ENCODE measurements at places on chromosomes 2 and 18.

GRCh38 chr2:233009661-233010060 lies 3.4 kb downstream of the NGEF start:
- no peak for DNase-seq

DNA sequence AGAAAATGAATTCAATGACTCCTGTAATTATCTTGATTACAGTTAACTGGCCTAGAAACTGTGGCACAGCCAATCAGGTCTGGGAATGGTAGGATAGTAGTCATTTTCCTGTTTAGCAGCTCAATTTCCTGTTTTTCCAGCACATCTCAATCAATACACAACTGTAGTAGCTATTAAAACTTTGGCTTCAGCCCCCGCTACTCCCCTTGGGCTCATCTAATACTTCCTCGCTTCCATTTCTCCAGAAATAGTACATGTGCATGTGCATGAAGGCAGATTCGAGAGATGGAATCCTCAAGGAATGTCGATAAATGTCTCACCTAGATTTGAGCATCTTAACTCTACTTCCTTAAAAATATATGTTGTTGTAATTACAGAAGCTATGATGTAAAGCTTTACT lies 9.7 kb downstream of the COBLL1 start:
- DNase-seq: no peak

DNA sequence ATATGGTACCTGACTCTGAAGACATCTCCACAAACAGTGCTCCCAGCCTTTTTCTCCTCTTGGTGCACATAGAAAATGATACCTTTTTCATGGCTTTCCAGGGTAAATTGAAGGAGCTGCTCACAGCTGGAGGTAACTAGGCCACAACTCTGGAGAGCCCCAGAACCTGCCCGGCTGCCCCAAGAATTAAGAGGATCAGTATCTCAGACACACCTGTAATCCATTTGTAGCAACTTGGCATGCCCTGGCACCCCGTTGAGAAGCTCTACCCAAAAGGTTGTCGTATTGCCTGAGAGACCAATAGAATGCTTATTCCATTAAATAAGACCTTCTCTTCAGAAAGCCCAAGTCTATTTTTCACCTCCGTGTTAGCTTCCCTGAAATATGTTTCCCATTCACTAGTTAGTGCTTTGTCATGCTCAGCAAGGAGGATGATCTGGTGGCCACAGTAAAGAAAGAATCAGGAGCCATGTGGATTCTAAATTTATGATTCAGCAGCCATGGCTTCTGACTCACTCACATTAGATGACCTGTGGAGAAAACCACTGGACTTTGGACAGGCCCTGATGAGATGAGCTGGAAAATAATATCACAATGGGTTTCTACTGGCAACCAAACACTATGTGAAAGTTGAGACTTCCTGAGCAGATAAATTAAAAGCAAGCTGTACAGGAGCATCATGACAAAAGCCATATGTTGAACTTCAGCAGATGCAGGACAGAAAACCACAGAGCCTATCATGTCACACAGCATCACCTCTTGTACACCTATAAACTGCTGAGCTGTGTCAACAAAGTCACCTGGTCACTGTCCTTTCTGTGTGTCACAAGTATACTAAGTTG lies 253.3 kb upstream of the OSR1 start:
- peak; percentile 96 for DNase-seq

DNA sequence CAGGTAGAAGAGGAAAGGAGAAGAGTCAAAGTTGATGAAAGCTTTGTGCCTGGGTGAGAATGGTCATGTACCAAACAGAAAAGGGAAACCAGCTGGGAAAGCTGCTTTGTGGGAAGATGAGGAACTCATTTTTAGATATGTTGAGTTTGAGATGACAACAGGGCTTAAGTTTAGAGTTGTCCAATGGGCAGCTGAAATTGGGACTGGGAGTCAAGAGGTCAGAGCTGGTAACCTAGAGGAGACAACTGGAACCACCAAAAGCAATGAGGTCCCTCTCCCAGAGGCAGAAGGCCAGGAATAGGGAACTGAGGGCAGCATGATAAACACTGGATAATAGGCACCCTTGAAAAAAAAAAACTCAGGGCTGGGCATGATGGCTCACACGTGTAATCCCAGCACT lies 48.8 kb downstream of the SLC4A1AP start:
- no peak for DNase-seq

DNA sequence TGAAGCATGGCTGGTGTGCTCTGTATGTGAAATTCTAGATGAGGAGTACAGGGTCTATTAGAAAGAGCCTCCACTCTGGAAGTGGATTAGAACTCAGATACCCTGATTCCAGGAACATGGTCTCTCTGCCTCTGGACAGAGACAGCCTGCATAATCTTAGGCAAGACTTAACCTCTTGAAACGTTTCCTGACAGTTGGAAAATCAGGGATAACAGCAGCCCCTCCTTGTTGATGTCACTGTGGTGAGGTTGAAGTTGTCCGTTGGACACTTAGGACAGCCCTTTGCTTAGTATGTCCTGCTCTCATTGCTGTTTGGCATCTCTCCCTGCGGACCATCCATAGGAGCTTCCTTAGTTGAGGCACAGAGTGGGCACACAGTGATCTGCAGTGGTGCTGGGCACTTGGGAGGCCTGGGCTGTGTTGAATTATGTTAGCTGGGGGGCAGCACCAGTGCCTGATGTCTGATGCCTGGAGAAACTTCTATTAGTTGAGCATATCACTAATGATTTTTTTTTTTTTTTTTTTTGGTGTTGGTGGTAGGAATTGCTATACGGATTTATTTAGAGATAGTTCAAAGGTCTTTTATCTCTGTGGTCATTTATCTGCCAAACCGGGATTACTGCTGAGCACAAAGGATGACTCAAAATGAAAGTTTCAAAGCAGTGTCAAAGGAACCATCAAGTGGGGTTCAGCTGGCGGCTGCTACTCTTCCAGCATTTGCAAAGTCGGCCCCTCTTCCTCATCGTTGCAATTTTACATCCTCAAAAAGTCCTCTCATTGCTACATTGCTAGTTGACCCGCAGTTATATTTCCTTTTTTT lies 28.8 kb downstream of the SETBP1 start:
- DNase-seq: no peak

DNA sequence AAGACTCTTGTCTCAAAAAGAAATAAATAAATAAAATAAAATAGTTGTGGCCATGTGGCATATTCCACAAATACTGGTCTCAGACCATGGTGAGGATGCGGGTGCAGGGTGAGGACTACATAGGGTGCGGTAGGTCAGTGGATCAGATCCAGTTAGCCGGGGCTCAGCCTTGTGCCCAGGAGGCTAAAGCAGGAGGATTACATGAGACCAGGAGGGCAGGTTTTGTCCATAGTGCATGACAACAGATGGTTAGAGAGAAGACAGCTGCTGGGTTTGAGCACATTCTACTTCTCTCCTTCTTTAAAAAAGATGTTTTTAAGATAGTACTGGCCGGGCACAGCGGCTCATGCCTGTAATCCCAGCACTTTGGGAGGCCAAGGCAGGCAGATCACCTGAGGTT lies 12.8 kb upstream of the PSD4 start:
- DNase-seq: no peak

GRCh38 chr2:7884338-7884737 lies 797.5 kb upstream of the ID2 start:
- DNase-seq: no peak

DNA sequence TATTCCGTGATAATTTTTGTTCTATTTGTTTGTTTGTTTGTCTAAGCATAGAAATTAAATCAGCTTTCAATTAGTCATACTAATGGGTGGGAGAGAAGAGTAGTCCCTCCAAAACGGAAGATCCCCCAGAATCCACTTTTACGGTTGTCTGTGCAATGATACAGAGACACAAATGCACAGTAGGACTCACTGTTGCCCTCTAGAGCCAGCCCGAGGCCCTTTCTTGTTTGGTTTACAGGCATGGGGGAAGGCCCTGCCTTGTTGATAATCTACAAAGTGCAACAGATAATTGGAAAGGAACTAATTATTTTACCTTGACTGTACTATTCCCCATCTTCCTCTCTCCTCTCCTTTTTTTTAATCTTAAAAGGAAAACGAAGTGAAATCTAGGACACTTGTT lies 121.1 kb downstream of the ACOXL start:
- peak; percentile 43 for DNase-seq

- no peak for DNase-seq
Observed at GRCh38 chr18:49645196-49645595, 83.3 kb downstream of the LIPG start.

DNA sequence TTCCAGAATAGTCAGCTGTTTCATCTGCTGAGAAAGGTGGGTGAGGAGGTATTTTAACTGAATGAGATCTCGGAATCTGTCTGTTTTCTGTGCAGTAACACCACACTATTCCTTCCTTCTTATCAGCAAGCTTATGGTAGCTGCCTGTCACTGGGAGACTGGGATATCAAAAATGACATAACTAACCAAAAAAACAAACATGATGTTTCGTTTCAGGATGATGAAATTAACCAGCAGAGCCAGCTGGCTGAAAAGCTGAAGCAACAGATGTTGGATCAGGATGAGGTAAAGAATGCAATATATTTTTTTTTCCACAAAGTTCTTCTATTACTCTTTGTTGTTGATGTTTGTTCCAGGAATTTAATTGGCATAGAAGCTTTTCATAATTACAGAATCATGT lies 59.8 kb upstream of the LYPD6B start:
- no peak for DNase-seq

DNA sequence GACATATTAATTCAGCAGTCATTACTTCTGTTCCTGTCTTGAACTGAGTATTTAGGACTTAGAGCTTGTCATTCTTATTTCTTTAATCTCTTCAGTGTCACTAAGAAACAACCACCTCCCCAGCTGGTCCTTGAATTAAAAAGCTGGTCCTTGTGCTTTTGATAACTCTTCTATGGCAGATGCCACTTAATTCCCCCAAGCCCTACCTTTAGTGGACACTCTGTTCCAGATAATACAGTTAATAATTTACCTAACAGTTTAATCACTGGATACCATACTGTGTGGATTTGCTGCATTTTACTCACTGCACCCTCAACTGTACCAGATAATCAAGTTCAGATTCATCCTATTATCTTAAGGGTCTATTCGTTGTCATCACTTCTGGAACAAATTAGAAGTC lies 73.1 kb downstream of the SKA1 start:
- DNase-seq: no peak

- peak; percentile 79 for DNase-seq
Observed at GRCh38 chr18:24016643-24017042, 2.1 kb downstream of the TTC39C start.

- no peak for DNase-seq
Observed at GRCh38 chr2:105872830-105873229, 128.1 kb downstream of the NCK2 start.

- DNase-seq: no peak
Observed at GRCh38 chr18:35227254-35227653, 13.6 kb upstream of the ZNF397 start.

GRCh38 chr18:28113271-28114029 lies 63.5 kb downstream of the CDH2 start:
- no peak for DNase-seq

GRCh38 chr2:118525346-118525745 lies 322.1 kb downstream of the EN1 start:
- DNase-seq: no peak
